ENCODE measurements at places on chromosomes 7 and 10.

GRCh38 chr10:63646491-63646890, 125.3 kb downstream of the REEP3 start:
- no peak for DNase-seq

- DNase-seq: peak; percentile 17
These were observed 166.4 kb downstream of the C7orf25 start for GRCh38 chr7:42745357-42746059.

DNA sequence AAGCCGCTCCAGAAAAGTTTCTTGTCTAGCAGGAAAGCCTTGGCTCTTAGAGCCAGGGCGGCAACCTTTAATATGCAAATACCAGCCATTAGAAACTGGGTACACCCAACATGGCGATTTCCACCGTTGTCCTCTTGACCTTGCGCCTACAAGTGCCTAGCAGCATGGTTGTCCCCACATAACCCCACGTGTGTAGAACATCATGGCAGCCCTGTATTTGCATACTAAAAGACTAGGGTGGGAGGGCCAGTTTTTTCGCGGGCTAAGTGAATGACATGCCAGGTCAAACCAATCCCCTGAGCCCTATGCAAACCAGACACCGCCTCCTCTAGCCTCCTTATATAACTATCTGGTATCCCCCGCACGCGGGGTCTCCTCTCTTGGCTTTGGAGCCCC, 58.4 kb upstream of the FZD8 start:
- no peak for DNase-seq

- no peak for DNase-seq
These were observed 12.7 kb upstream of the PRF1 start for GRCh38 chr10:70615211-70615610.

DNA sequence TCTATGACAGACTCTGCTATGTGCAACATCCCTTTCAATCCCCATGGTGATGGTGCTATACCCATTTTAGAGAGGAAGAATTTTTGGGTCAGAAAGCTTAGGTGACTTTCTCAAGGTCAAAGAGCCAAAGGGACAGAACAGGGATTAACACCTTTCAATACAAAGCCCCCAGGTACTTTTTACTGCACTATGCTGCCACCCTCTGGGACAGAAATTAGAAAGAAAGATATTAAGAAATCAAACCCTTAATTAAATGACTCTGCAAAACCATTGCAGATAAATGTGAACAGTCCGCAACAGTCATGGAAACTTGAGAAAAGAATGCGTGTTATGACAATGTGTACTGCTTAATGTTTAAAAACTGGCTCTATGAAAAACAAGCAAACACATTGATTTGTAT, 673.7 kb downstream of the MAGI2 start:
- DNase-seq: no peak

DNA sequence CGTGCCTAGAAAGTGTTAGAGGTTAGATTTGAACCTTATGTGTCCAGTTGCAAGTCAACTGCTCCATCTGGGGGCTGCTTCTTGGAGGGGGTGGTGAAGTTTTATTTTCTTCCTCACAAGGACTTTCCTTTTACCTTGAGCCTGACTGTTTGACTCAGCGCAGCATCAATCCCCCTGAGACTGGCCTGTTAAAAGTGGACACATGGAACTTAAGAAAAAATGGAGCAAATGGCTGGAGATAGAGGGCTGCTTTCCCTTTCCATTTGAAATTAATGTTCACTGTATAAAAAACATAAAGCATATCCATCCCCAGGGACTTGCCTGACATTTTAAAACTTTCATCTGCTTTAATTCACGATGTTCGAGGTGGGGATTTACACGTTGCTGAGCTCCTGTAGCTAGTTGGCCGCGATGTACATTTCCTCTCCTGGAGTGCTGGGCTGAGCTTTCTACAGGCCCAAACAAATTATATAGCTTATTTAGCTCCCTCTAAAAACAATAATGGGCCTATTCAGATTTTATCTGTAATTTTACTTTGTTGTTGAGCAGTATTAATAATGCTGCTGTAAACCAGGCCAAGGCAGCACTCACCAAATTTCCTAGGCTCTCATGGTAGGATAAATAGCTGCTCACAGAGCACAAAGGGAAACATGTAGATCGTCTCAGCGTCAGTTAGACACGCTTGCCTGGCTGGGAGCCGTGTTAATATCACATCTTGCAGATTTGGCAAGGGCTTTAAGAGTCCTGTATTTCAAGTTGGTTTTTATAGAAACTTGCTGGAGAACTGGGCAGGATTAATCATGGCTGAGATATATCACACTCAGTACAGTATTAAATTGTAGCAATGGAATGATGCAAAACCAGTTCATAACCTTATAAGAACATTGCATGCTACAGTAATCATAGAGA, 251.5 kb downstream of the LRMDA start:
- no peak for DNase-seq

DNA sequence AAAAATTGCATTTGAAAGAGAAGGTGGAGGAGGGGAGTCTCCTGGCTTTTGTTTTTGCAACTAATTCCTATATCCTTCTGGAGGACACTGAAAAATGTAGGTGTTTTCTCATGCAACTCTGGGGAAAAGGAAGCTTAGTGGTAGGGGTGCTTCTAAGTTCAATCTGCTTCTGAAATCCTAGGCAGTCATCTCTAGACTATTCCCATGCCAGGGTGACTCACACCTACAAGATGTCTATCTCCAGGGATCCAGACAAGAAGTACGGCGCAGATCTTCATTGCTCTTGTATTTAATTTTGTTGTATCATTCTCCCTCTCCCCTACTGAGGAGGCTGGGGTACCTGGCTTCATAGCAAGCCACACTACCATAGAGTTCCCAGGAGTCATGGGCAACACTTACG, 258.8 kb downstream of the PHF14 start:
- no peak for DNase-seq

GRCh38 chr10:61136139-61136538, 192.2 kb upstream of the RHOBTB1 start:
- DNase-seq: no peak

GRCh38 chr10:60189861-60190475, 199.7 kb downstream of the ANK3 start:
- DNase-seq: no peak

- no peak for DNase-seq
These were observed 39.7 kb downstream of the DNAJB12 start for GRCh38 chr10:72315054-72315453.

- no peak for DNase-seq
These were observed 54.8 kb downstream of the SEC23IP start for GRCh38 chr10:119947300-119947699.

DNA sequence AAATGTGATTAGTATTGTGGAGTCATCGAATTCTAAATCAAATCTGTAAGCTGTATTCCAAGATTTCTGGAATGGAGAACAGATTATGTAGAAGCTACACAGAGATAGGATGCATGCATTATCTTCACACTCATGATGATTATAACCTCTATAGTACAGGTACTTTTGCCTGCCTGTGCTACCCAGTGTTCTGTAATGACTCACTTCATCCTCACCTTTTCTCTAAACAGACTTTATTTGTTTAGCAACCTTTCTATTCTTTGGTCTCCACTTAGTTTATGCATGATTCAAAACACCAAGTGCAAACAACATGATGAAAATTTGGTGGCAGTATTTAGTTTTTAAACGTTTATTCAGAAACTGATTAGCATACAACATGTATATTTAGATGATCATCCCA, 68.4 kb upstream of the PRPS1L1 start:
- DNase-seq: no peak

- no peak for DNase-seq
These were observed 31.2 kb downstream of the DYNC2I1 start for GRCh38 chr7:158887594-158887993.

DNA sequence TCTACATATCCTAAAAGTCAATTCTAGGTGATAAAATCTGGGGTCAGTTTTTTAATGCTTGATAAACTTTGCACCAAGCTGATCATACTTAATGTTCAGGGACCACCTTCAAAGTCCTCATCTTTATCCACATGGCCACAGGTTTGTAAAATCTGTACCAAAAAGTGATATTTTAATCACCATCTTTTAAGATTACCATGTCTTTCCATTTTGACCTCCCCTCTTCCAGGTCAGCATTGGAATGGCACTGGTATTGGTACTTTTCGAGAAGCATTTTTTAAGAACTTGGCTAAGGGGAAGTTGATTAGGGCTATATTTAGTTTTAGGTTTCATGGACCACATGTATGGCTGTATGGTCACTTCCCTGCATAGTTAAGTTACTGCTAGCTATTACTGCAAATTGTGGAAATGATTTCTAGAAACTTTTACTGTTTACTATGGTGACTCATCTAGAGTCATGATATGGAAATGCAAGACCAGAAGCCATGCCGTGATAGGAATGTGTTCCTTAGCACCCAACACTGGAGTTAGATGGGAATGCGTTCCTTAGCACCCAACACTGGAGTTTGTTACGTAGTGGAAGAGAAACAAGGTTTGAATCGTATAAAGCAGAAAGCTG, 50.8 kb upstream of the ABLIM1 start:
- DNase-seq: no peak

- peak; percentile 29 for DNase-seq
These were observed 901 bp upstream of the CCNY start for GRCh38 chr10:35335133-35336083.

DNA sequence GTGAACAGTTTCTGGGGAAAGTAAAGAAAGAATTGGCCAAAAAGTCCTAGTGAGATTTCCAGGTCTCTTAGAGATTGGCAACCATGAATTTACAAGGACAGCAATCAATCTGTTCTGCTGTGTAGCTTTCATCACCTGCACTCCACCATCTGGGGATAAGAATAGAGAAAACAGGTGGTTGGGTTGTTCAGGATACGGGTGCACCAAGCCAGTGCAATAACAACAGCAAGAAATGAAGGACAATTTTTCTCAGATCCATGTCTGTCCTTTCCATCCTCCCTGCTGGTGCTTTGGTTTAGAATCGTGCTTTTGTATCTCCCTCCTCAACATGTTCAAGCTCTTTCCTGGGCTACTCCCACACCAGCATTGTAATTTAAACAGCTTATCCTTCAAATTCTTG, 787.7 kb downstream of the GRID1 start:
- DNase-seq: no peak

- no peak for DNase-seq
These were observed 22.2 kb downstream of the RGS10 start for GRCh38 chr10:119520283-119520682.

DNA sequence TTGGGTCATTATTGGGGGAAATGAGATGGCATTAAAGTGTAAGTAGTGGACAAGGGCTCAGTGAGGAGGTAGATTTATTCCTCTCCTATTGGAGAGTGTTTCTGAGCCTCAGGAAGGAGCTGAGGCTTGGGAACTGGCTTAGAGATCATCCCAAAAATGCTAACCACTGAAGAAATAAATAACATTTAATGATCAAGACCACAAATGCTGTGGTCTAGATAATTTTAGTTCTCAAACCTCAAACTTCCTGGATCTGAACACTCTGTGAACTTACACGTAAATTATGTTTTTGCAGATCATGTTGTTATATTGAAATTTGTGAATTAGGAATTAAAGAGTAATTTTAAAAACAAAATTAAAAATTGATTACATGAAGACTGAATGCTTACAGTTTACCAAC, 27.3 kb downstream of the MDFIC start:
- DNase-seq: no peak

DNA sequence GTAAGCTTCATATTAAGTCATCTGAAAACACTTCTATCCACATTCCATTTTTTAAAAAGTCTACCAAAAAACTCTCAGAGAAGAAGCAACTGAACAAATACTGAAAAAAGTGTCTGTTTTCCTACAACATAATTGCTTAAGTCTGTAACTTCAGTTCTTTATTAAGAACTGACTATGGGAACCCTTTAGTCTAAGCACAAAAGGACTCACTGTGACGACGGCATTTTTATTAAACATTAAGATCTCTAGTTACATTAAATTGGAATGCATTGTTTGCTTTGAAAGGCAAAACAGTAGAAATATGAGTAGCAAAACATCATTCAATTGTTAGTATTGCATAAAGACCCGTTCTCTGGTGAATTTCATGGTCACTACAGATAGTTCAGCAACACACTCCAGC, 5.8 kb upstream of the FAM3C start:
- no peak for DNase-seq

GRCh38 chr10:70379581-70380176, 2.7 kb downstream of the LRRC20 start:
- no peak for DNase-seq

DNA sequence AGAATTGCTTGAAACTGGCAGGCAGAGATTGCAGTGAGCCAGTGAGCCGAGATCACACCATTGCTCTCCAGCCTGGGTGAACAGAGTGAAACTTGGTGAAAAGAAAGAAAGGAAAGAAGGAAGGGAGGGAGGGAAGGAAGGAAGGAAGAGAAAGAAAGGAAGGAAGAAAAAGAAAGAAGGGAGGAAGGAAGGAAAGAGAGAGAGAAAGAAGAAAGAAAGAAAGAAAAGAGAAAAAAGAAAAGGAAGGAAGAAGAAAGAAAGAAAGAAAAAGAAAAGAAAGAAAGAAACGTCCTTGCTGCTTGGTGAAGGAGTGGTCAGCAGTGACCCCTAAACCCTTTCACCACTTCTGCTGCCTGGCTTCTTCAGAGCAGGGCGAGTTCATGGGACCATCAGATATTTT, 147.1 kb upstream of the MYO3A start:
- no peak for DNase-seq

DNA sequence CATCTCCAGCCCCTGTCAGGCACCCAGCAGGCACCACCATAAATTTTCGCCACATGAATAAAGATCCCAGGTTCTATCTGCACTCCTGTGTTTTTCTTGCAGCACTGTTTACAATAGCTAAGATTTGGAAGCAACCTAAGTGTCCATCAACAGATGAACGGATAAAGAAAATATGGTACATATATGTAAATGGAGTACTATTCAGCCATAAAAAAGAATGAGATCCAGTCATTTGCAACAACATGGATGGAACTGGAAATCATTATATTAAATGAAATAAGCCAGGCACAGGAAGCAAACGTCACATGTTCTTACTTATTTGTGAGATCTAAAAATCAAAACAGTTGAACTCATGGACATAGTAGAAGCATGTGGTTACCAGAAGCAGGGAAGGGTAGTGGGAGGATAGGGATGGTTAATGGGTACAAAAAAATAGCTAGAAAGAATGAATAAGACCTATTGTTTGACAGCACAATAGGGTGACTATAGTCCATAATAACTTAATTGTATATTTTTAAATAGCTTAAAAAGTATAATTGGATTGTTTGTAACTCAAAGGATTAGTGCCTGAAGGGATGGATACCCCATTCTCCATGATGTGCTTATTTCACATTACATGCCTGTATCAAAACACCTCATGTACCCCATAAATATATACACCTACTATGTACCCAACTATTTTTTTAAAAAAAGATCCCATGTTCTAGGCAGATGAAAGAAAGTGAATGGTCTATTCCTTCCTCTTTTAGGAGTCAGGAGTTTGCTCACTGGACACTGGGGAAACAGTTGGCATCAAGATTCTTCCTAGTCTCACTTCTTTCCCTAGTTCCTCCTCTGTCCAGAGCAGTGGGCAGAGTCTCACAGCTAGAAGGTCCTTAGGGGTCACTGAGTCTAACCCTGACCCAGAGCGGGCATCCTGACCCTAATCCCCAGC, 1.0 kb upstream of the NPFFR1 start:
- no peak for DNase-seq

- no peak for DNase-seq
These were observed 71.2 kb downstream of the SUGCT start for GRCh38 chr7:40205992-40206391.
